ENCODE measurements at places on chromosomes 3 and 15.

DNA sequence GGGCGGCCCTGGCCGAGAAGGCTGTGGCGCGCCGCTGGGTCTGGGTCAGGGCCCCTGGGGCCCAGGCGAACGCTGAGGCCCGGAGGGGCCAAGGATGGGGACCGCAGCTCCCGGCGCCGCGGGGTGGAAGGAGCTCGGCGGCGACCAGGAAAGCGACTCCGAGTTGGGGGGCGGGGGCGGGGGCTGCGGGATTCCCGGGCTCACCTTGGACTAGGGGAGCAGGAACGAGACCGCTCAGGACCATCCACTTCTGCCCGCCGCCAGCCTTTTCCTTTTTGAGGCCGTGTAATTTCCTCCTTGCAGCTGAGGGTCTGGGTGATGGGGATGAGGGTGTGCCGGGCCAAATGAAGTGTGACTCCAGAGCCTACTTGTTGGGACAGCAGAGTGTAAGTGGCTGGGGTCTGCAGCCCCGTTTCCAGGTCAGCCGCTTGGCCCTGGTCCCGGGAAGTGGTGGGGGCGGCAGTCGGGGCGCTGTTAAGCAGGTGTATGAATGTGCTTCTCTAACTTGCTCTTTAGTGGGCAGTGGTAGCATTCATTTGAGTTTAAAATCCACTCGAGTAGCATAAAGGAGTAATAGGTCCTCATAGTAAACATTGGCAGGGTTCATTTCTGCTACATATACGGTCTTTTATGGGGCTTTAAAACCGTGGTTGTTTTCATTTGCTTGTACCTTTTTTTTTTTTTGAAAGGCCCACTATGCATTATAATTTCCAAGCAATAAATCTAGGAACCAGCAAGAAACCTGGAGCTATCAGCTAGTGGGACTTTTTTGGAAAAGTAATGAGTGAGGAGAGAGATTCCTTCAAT lies 717 bp downstream of the PXK start:
- peak; percentile 6 for DNase-seq

DNA sequence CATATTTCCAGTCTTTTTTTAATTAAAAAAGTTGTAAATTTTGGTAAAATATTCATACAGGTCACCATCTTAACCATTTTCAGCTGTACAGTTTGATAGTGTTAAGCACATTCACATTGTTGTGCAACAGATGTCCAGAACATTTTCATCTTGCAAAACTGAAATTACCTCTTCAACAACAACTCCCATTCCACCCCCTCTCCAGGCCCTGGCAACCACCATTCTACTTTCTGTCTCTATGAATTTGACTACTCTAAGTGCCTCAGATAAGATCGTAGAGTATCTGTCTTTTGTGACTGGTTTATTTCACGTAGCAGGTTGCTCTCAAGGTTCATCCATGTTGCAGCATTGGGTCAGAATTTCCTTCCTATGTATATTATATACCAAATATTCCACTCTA lies 76.0 kb downstream of the SLCO3A1 start:
- DNase-seq: no peak

DNA sequence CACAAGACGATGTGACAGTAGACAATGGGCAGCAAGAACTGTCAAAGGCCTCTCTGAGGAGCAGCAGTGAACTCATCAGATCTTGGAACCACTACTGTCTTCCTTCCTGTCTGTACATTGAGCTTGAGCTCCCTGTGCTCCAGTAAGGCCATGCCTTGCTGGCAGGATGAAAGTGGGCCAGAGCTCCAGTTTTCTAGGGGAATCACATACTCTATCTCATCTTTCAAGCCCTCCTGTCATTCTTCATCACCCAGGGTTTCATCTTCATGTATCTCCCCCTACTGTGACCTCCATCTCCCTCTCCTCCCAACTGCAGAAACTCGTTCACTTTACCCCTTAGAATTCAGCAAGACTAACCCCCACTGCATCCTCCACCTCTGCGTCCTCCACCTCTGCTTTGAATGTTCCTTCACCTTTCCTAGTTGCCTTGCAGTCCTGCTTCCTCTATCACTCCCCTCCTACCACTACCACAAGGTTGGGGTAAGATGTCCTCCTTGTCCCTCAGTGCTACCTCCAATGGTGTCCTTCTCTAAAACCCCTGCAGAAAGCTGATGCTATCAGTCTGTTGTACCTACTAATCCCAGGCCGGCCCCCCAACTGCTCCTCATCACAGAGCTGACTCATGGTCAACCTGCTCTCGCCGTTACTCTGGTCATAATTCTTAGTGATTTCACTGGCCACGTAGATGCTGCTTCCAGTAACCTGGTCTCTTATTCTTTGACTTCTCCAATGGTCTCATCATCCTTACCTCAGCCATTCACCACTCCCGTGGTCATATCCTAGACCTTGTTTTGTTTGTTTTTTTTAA lies 22.3 kb downstream of the NKIRAS1 start:
- DNase-seq: no peak

DNA sequence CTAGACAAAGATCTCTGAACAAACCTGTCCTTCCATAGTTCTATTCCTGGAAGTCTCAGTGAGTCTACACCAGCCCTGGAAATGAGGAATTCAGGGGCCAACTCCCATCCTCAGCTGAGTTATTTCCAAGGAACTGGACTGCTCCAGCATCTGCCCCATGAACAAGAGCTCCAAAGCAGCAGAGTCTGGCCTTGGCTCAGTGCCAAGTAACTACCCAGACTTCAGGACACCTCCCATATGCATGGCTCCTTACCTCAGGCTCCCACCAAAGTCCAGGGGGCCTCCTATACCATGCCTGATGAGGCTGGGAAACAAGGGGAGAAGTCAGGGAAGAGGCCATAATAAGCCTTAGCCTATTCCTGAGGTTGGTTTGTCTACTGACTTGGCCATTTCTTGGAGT lies 45.0 kb downstream of the FAIM start:
- no peak for DNase-seq

- DNase-seq: no peak
Measured at GRCh38 chr3:57746156-57747010, 9.7 kb upstream of the SLMAP start.

DNA sequence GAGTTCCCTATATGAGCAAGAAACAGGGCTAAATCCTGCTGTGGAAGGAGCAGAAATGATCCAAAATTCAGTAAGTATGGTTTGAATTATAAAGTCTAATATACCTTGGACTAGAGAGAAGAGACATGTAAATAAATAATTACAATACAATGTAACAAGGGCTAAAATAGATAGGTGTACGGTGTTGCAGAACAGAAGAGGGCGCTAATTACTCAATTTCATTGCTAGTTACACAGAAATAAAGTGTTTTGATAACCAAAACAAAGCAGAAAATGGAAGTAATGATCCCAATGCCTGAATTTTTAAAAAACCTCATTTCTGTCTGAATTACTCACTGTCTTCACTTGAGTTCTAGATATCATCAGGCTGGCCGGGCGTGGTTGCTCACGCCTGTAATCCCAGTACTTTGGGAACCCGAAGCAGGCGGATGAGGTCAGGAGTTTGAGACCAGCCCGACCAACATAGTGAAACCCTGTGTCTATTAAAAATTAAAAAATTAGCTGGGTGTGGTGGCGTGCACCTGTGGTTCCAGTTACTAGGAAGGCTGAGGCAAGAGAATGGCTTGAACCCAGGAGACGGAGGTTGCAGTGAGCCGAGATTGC lies 8.3 kb upstream of the PLCH1 start:
- DNase-seq: no peak

GRCh38 chr3:119289404-119289770 lies 4.8 kb upstream of the ARHGAP31 start:
- DNase-seq: no peak

DNA sequence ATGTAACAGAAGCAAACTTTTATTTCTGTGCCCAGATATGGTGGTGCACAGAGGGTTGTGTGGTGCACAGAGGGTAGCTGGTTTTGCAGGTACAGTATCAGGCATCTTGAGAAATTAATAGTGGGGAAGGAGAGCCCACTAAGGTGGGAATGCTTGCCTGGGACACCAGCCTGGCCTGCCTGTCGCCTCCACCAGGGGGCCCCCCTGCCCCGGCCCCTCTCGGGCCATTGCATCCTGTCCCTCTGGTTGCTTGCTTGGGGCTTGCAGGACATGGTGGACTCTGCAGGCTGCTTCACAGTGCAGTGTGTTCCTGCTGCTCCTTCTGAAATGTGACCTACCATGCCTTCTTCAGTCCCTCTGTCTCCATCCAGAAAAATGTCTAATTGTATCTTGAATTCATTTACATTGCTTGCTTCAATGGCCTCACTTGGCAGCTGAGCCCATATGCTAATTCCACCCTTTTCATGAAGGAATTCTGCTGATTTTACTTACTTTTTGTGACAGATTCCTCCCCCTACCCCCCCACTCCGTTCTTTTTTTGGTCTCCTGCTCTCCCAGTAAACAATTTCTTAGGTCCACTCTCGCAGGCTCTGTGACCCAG lies 73.6 kb downstream of the EEFSEC start:
- no peak for DNase-seq

- no peak for DNase-seq
Measured at GRCh38 chr3:122104515-122105194, 49.5 kb downstream of the CD86 start.

DNA sequence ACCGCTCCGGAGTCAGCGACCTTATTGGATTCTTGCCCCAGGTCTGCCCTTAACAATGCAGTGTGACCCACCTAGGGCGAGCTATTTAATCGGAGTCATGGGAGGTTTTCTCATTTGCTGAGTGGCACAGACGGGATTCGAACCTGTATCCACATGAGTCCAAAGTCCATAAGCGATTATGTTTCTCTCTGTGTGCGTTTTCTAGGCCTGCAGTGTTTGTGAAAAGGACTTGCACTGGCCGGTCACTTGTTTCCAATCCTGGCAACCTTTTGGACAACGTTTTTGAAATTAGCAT lies 691 bp upstream of the HDGFL3 start:
- DNase-seq: no peak

DNA sequence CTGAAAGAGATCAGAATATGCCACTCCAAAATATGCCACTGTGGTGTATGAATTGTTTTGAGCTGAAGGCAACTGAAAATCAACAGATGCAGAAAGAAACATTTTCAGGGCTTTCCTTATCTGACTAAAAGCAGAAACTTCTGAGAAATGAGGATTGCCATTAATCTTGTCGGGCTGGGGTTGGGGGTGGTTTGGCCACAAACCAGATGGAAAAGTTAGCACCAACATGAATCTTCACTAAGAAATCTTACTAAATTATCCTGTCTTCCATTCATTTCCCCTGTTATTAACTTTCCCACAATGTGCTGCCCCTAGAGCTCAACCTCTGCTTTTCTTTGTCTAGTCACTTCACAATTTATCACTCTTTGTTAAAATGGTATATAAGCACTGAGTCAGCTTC lies 229.9 kb upstream of the GADL1 start:
- no peak for DNase-seq

GRCh38 chr15:62027263-62027565 lies 33.0 kb downstream of the VPS13C start:
- no peak for DNase-seq

- DNase-seq: no peak
Measured at GRCh38 chr15:25245801-25246622, 192.8 kb downstream of the UBE3A start.

- DNase-seq: no peak
Measured at GRCh38 chr3:108603691-108604090, 14.2 kb downstream of the DZIP3 start.

DNA sequence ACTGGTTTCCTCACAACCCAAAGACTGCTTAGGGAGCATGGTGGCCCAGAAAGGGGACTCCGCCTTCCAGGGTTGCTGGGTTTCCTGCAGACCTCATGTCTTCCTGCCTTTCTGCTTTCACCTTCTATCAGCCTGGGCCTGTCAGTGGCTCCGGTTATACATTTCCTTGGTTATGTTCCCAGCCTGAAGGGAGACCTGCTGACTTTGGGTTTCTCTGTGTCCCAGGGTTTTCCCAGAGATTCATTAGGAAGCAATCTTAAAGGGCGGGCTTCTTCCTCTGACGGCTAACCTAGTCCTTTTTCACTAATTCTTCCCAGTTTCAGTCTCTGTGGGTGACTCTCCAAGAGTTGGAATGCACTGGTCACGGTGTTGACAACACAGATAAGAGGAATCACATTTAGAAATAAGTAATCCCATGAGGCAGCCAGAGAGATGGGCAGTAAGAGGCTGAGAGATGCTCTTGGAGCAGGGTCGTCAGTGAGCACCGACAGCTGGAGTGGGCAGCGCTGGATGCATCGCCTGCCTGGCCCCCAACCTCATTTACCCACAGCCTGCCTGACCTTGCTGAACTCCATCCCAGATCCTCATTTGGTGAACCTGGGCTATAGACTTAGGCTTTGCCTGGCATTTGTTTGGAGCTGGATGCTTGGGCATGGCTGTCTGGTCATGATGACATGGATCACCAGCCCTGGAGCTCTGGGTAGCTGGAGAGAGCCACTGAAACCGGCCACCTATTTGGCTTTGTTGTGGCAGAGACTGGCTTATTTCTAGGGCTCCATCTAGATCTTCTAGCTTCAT lies 10.0 kb upstream of the EHD4 start:
- no peak for DNase-seq

GRCh38 chr3:172613845-172614244 lies 90.6 kb upstream of the TNFSF10 start:
- DNase-seq: no peak

- DNase-seq: no peak
Measured at GRCh38 chr3:177521305-177521704, 324.0 kb upstream of the TBL1XR1 start.

- DNase-seq: no peak
Measured at GRCh38 chr3:4575381-4575780, 82.2 kb downstream of the ITPR1 start.

- DNase-seq: no peak
Measured at GRCh38 chr3:41120460-41120859, 78.8 kb upstream of the CTNNB1 start.

- DNase-seq: no peak
Measured at GRCh38 chr3:61158216-61158615, 93.0 kb downstream of the FHIT start.

- DNase-seq: no peak
Measured at GRCh38 chr3:127682561-127682960, 9.8 kb downstream of the ABTB1 start.

DNA sequence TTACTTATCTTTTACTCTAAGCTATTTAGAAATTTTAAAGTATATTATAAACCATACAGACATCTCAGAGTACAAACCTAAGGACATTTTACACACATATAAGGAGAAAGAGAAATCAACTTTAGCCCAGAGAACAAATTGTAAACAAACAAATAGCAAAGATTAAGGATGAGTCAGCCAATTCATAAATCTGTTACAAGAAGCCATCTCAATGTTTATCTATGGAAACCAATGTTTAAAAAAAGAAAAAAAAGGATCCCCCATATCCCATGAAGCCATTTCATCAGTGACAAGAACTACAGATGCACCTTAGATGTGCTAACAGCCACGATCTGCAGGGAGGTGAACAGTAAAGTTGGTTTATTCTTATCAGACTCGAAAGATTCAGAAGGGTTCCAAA lies 437.1 kb downstream of the SHQ1 start:
- no peak for DNase-seq

DNA sequence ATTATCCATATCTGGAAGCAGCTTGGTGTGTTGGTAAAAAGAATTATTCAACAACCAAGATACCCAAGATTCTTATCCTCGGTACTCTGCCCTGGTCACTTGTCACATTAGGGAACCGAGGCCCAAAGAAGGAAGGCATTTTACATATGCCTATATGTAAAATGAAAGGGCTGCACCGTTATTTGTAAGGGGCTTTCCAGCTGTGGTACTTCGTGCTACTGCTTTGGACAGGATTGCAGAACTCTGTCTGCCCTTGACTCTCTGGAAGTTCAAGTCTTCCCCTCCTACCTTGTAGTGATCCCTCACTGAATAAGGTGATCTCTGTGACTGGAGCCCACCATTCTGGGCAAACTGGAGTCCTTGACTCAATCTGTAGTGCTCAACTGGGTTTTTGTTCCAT lies 198.9 kb upstream of the TOPAZ1 start:
- no peak for DNase-seq
